Dermis lymphatic vessel endothelial cell (primary cell): ENCODE measurements at places on chromosomes 5 and 9. TPM values are rescaled to one million over a fixed set of nuclear protein-coding genes. Genes with fewer than 3 reads are reported as not detected.

EPB41L4A gene
- 39.6 and 50.8 TPM in 2 replicates for total RNA-seq

NUTM2G gene
- not detected in 2 replicates for total RNA-seq

GARIN3 gene
- not detected in 2 replicates for total RNA-seq

TMEFF1 gene
- total RNA-seq: 9.3 and 12.0 TPM in 2 replicates
